ENCODE measurements at places on chromosomes 11 and 22.
A peak's percentile ranks its signal among the peaks of the same experiment; 100 is the strongest.

DNA sequence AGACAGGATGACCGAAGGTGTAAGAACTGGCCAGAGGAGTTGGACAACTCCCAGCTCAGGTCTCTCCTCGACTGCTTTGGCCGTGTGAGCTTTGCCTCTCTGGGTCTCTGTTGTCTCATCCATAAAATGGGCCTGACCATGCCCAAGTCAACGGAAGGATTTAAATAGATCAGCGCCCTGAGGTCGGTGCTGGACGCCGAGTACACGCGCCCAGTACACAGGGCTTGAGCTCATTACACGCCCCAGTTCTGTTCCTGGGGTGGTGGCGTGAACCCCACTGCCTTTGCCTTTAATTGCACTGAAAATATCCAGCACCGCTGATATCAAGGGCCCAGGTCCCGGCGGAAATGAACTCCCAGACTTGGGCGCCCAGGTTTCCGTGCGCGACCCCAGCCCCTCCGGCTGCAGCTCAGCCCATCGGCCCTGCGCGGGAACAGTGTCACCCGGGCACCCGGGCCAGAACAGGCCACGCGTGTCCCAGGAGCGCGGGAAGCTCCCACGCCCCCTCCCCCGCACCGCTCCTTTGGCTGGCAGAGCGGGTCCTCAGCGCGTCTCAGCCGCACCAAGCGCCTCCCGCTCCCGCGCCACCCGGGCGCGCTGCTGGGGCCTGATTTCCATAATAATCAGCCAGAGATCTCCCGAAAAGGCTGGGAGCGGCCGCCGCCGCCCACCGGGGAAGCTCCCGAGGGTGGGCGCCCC is 42.2 kb downstream of the CYTH4 start:
- DNase-seq: no peak

GRCh38 chr11:76288166-76288980 is 82.1 kb upstream of the WNT11 start:
- peak; percentile 14 for DNase-seq

DNA sequence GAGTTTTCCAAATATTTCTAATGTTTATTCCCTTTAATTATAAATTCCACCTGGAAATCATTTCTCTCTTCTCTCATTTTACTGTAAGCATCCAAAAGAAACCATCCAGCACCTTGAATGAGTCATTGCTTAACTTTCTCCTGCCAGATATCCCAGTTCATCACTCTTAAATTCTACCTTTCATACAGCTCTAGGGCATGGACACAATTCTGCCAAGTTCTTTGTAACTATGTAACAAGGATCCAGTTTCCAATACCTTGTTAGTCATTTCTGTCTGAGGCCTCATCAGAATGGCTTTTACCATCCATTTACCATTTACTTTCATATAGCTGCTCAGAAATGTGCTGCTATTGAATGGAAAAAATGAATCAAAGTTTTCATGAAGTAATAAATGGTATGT is 455.4 kb upstream of the TENM4 start:
- DNase-seq: no peak

- DNase-seq: no peak
These were observed 12.4 kb upstream of the ETS1 start for GRCh38 chr11:128599729-128600128.

DNA sequence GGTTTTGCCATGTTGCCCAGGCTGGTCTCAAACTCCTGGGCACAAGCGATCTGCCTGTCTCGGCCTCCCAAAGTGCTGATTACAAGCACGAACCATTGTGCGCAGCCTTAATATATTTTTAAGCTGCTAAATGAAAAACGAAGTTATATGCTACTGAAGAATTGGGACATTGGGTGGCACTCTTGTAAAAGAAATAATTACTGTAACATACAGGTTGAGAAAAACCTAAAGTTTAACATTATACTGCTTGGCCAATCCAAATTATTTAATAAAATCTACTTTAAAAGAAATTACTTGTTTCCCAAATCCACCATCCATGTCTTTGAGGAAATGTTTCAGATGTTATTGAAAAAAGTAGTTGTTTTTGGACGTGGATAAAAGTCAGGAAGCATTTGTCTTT is 37.9 kb upstream of the ARHGAP32 start:
- DNase-seq: no peak

GRCh38 chr22:41184679-41185078 is 20.4 kb upstream of the L3MBTL2 start:
- DNase-seq: no peak

GRCh38 chr11:64419818-64420485 is 61.0 kb downstream of the RPS6KA4 start:
- no peak for DNase-seq

- no peak for DNase-seq
These were observed 334.5 kb downstream of the CTTN start for GRCh38 chr11:70732881-70733196.

DNA sequence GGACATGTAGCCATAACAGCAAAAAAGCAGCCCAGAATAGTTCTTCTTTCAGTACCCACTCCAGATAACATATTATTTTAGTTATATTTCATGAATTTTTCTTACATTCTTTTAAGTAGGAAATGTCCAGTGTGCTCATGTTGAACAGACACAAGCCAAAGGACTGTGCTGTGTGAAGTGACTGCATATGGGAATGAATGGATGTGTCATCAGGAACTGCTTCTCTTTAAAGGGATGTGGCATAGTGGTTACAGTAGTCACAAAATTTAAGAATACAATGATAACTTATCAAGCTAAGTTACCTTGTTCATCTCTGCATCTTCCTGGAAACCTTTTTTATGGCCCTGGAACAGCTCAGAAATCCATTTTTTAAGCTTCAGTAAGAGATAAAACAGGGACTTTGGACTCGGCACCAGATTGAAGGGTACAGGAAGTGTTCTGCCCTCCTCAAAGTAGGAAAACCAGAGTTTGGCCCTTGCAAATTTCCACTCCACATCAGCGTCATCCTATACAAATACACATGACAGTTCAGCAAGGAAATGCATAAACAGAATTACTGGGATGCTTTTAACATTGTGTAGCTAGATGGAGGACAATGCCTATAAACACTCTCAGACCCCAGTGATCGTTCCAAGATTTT is 112.8 kb downstream of the TRPC6 start:
- no peak for DNase-seq

GRCh38 chr11:97356144-97356543 is 966.3 kb downstream of the JRKL start:
- no peak for DNase-seq

- DNase-seq: no peak
These were observed 133.2 kb downstream of the APOL5 start for GRCh38 chr22:35850831-35851230.

- no peak for DNase-seq
These were observed at the start of gene MORC2 for GRCh38 chr22:30968015-30968923. MORC2 (minus strand) TSS chr22:30968774; CDS start chr22:30967889, 885 bp downstream.

DNA sequence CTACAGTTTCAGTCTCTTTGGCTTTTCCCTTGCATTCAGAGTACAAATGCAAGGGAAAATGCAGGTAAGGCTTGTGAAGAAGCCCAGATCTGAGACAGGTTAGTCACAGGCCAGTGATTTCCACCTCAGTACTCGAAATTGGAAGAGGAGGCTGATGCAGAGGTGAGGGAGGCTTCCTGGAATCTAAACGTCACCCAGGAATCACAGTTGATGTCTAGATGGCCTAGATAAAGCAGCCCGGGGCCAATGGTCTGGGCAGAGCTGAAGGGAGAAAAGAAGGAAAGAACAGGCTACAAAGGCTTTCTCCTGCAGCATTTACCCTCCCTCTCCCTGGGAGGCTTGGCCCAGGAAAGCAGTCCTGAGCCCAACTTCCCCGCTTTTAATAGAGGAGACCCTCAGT is 8.5 kb downstream of the TRIM6 start:
- DNase-seq: no peak

DNA sequence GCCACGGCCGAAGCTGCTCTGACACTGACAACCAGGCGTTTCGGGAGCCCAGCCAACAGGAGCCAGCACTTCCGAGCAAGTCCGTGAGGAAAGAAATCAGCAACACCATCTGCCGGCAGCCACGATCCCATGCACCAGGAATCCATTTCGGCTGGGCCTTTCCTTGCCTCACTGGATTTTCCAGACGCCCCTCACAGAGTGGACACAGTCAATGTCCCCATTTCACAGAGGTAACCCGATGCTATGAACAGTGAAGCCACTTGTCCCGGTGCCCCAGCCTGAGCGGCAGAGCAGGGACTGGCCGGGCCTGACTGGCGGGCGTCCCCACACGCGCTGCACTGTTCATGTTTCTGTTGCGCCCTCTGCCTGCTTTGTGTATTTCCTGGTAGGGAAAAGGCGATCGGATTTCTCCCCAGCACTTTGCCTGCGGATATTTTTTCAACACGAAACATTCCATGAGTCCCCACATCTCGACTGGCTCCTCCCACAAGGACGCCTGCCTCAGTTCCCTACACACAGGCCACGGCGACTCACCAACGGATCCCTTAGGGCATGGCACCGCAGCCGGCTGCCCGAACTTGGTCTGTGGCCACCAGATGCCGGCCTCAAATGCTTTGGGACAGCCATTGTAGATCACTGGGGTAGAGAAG is 55.3 kb downstream of the TRMU start:
- DNase-seq: no peak

DNA sequence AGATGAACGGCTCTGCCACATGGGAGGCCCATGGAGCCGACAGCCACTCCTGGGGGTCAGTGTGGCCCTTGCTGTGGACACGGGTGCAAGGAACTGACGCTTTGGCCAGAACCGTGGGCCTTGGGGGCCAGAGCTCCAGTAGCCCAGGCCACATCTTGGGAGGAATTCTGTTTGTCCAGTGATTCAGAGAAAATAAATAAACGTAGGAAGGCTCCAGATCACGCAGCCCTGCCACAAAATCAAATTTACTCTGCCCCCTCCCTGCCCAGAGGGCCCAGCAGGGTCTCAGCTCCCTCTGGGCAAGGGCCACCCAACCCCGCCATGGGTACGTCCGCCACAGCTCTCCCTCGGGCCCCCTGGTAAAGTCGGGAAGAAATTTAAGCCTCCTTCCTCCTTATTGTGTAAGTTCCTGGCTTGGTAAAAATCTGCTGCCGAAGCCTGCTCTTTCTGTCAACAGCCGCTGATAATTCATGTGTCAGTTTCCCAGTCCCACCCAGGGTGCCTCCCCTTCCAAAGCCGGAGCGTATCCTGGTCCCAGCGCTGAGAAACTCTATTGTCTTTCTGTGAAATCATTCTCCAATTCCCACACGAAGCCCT is 6.9 kb upstream of the MUC5AC start:
- DNase-seq: no peak

DNA sequence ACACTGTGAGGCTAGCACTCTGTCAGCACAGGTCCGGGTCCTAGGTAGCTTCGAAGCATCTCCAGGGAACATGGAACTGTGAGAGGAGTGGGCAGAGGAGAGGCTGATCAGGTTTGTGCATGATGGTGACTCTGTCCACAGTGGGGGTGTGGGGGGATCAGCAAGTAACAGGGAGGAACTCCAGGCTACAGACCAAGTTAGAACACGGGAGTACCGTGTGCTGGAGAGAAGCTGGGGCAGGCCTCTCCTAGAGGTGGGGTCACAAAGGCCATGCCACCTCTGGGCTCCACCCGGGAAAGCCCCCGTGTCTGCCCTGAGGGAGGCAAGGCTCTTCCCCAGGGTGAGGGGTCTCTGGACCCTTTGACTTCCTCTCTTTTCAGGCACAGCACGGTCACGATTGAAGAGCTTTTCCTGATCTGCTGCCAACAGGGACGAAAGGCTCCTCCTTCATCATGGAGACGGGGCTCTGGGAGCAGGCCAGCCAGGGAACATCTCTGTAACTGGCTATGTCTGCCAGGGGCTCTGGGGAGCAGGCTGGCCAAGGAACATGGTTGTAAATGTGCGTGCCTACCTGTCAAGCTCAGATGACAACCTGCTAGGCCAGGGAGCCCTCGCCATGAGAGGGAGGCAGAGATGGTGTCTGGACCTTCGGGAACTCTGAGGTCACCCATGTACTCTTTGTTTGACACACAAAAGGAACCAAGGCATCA is 1476.1 kb downstream of the BRD1 start:
- DNase-seq: no peak

DNA sequence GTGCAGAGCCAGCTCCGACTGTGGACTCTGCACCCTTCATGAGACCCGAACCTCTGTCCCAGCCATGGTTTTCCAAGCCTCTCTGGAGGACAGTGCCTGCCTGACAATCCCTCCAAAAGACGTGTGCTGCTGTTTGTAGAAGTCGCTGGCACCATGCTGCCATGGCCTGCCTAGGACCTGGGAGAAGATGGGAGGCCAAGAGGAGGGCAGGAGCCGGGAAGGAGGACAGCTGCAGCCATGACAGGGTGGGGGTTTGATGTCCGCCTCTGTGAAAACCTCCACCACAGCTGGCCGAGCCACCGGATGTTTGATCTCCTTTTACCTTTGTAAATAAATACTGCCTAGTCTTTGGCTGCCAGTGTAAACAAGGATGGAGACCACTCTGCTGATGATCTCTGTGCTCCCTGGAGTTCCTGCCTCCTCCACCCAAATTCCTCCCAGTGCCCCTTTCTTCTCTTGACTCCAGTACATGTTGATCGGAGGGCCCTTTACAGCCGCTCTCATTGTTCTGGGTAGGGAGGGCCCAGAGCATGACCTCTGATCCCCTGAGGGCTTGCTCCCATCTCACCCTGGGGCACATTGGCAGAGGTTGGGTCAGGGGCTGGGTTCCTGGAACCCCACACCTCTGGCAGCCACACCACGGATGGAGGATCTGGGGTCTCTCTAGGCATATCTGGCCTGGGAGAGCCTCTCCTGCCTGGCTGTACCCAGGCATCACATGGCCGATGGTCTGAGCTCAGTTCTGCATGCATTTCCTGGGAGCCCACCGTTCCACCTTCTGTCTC is 66.9 kb downstream of the BCR start:
- DNase-seq: no peak

DNA sequence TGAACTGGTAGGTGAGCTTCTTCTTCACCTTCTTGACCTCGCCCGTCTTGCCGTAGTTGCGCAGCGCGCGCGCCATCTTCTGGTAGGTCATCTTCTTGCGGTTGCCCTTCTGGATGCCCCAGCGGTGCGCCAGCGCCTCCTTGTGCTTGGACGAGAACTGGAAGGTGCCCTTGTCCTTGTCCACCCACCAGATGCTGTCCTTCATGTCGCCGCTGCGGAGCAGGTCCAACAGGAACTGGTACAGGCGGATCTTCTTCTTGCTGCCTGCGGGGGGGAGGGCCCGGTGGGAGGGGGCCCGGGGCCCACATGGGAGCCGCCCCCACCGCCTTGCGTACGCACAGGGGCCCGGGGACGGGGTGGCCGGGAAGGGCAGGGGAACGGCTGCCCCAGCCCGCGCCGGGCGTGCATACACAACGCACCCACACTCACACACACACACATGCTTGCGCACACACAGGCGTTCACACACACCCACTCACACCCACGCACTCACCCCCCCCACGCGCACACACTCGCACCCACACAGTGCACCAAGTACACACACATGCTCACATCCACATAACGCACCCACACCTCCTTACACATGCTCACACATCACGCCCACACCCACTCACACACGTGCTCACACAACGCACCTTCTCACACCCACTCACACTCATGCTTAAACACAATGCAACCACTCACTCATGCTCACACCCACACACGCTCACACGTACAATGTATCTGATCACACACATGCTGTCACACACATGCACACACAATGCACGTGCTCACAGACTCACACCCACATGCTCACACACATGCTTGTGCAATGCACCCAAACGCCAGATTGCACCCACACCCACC is 3.0 kb upstream of the MYBPC3 start:
- no peak for DNase-seq

- DNase-seq: no peak
These were observed 73.6 kb downstream of the RPL27A start for GRCh38 chr11:8756201-8756600.

GRCh38 chr11:103682318-103683184 is 353.9 kb upstream of the DDI1 start:
- peak; percentile 2 for DNase-seq

Data from activated effector memory CD4-positive, alpha-beta T cell treated with Interleukin-2 at 50 U/mL for 16 hours (primary cell).